ENCODE measurements at places on chromosomes 6 and 20.

DNA sequence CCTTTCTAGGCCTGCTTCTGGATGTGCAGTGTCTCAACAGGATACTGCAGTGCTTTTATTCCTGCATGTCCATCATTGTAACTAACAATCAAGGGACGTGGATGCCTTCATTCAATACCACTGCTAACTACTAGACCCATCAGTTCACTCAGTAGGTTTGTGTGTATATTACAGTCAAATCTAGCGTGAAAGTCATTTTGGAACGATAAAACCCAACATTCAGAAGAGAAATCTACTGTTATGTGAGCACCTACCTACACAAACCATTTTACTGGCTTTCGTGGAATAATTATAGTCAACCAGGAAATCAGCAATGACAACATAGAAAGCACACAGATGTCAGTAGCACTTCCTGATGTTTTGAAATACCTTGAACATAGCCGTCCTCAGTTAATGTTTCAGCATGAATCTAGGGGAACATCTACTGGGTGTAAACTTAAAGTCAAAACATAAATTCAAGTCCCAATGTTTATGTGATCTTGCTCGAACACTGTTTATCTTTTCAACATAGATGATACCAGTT is 270.6 kb downstream of the FARS2 start:
- H3K27me3 ChIP-seq, result no peaks in the 10 kb centered on the region
- no peaks in the 10 kb centered on the region for H3K36me3 ChIP-seq
- no peak overlapping the region for H3K27ac ChIP-seq

DNA sequence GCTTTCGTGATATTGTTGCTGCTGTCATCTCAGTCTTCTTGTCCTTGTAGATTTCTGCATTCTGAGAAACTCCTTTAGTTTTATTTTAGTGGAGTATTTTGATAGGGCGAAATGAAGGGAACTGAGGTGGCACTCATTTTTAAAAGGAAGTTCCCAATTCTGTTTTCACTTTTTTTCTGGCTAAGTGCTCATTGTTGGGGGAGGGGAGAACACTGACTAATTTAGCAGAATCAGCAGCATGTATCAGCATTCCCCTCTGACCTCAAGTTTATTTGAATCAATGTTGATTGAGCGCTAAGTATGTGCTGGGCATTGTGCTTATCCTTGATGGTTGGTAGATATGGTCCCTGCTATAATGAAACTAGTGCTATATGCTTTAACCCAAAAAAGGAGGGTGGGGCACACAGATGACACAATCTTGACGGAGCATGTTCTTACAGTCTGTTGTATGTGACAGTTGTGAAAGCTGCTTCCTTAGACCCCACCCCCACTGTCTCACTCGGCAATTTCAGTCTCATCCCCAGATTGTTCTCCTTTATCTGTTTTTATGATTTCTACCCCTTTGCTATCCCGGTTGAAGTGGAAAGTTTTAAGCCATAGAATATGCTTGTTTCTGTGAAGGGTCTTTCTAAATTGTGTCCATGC is 262.4 kb downstream of the SOX4 start:
- no peak overlapping the region for H3K27ac ChIP-seq
- H3K36me3 ChIP-seq, result no peaks in the 10 kb centered on the region
- no peak for DNase-seq

DNA sequence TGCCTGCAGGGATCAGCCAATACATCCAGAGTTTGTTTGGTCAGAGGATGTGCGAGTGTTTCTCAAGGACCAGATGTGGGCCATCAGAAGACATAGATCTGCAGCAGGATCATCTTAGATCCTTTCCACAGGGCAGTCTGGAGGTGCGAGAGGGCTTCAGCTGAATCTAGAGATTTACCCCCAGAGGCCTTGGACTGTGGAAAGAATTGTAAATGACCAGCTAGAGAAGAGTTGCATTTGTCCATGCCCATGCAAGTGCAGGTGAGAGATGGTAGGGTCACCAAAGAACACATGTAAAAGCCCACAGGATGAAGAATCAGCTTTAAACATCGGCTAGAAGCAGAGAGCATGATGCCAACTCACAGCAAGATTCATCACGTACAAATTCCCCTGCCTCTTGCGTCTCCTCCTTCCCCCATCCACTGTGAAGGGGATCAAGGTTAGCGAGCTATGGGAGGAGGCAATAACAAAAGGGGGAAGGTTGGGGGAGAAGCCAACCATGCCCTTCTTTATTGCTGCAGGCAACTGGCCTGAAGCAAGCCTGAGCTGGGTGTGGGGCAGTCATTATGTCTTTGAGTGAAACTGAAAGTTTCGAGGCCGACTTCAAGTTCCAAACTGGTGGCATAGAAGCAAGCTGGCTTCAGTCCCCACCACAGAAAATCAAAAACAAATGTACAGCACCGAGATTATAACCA is 83.5 kb downstream of the SCML4 start:
- H3K27ac ChIP-seq, result no peak overlapping the region
- peak overlapping the region; percentile 28 for H3K4me3 ChIP-seq
- H3K4me1 ChIP-seq, result no peaks in the 10 kb centered on the region
- no peak for DNase-seq
- no peaks in the 10 kb centered on the region for H3K36me3 ChIP-seq

- no peak overlapping the region for H3K4me3 ChIP-seq
- H3K4me1 ChIP-seq, result peaks cover 14% of the 10 kb centered on the region
- no peak overlapping the region for H3K27ac ChIP-seq
Observed at GRCh38 chr20:37381621-37382471, 35.9 kb downstream of the SRC start.

DNA sequence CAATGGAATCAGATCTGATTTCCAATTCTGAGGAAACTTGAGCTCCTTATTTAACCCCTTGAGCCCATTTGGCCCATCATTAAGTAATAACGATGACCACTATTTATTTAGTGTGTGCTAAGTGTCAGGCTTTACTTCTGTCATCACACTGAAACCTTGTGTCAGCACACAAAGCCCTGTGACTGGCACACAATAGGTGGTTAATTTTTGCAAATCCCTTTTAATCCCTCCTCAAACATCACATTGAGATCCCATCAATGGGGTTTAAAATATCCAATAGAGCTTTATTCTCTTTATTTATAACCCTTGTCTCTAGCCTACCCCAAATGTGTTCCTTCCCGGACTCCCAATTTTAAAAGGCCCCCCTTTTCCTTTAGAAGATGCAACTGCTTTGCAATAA is 656.8 kb upstream of the CHD6 start:
- no peaks in the 10 kb centered on the region for H3K4me1 ChIP-seq
- no peaks in the 10 kb centered on the region for H3K36me3 ChIP-seq
- no peak overlapping the region for H3K27ac ChIP-seq

- H3K4me3 ChIP-seq, result no peak overlapping the region
- H3K27ac ChIP-seq, result no peak overlapping the region
- peaks cover 13% of the 10 kb centered on the region for H3K4me1 ChIP-seq
- no peaks in the 10 kb centered on the region for H3K27me3 ChIP-seq
Observed at GRCh38 chr6:3773678-3774298, 22.3 kb upstream of the PXDC1 start.

DNA sequence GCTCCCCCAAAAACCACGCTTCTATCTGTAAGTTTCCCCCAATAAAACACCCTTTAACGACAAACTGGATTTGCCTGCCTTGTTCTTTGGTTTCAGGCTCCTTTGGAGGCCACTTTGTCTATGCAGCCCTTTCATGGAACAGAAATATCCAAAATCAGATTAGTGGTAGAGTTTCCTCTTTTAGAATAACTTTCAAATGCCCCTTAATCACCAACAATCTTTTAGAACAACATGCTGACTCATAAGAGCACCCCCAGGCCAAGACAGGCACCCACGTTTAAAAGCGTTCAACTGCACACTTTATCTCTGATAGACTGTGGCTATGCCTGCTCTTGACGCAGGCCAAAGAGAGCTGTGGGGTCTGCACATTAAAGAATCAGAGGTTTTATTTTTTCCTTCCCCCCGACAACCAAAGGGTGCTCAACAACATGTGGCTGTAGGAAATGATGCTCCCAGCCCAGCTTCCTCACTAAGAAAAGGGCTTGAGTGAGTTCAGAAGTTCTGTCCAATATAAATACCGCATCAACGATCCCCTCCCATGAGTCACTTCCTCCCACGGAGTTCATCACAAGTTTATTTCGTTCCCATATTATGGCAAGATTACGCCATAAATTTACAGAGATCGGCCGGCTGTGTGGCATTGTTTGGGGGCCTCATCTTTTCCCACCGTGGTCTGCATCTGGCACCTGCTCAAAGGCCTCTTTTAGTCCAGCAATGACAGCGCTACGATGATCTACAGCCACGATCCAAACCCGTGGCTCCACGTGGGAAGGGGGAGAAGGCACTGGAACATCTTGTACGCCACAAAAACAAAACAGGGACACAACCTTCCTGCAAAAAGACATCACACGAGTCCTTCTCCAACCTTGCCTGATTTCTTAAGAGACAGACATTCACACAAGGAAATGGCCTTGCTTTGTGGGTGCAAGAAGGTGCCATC is 88.8 kb upstream of the NFATC2 start:
- H3K4me3 ChIP-seq, result no peak overlapping the region
- H3K36me3 ChIP-seq, result peaks cover 3% of the 10 kb centered on the region
- peaks cover 23% of the 10 kb centered on the region for H3K4me1 ChIP-seq
- peak overlapping the region; percentile 80 for H3K27ac ChIP-seq
- peak; percentile 86 for DNase-seq
- no peaks in the 10 kb centered on the region for H3K27me3 ChIP-seq

DNA sequence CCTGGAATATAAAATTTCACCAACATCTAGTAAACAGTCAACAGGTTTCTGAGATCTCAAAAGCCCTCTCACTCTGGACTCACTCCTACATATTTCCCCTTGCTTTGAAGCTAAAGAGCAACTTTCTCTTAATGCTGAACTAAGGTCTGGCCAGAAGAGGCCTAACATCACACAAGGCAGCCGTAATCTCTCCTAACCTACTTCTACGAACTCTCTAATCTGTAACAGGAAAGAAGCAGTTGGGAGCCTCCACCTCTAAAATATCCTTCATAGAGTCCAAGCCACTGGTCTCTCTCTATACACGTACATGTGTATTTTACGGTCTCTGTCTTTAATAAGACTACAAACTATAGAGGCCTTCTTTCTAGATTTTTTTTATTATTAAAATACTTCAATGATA is 72.0 kb downstream of the REV3L start:
- no peak overlapping the region for H3K27ac ChIP-seq
- no peak overlapping the region for H3K4me3 ChIP-seq
- no peaks in the 10 kb centered on the region for H3K27me3 ChIP-seq
- DNase-seq, result no peak
- no peaks in the 10 kb centered on the region for H3K4me1 ChIP-seq

DNA sequence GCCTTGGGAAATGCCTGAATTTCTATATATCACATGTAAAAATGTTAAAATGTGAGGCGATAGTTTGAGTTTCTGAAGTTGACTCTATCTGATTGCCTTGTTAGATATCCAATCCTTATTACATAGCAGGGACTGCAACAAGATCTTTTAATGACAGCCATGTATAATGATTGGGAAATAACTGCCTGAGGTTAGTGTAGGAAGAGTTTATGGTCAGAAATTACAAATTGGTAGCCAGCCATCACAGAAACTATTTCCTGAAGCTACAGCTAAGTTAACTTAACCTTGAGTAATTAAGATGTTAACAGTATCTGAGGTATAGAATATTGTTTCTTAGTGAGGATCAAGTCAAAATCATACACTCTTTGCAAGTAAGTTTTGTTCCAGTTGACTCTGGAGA is 41.0 kb downstream of the AKIRIN2 start:
- DNase-seq, result no peak
- no peak overlapping the region for H3K27ac ChIP-seq

DNA sequence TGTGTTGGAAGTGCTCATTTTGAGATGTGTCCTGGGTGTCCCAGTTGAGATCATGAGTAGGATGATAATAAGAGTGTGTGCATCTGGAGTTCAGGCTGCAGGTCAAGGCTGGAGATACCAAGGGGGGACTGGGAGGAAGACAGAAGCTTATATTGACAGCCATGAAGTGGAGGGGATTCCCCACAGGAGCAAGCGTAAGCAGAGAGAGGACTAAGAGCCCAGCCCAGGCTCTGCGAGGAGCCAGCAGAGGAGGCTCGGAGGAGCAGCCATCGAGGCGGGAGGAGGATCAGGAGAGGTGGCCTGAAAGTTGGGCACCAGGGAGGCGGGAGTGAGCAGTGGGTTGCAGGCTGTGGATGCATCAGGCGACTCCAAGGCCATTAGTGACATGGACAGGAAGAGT is 116.2 kb downstream of the SLC24A3 start:
- H3K4me3 ChIP-seq, result no peak overlapping the region
- H3K36me3 ChIP-seq, result no peaks in the 10 kb centered on the region
- no peak for DNase-seq
- H3K27ac ChIP-seq, result no peak overlapping the region

DNA sequence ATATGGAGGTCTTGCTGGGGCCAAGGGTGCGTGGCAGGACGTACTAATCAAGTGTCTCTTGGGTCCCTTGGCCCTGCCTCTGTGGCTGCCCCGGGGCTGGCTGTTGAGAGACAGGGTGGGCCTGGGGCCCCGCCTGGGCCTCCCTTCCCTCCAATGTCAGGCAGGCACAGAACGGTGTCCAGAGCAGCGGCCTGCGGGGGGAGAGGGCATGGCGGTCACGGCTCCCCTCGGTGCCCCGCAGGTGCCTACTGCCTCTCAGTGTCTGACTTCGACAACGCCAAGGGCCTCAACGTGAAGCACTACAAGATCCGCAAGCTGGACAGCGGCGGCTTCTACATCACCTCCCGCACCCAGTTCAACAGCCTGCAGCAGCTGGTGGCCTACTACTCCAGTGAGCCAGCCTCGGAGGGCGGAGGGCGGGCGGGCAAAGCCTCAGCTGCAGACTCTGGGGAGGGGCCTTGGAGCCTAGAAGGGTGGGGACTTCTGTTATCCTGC is 50.0 kb downstream of the SRC start:
- H3K36me3 ChIP-seq, result peaks cover 38% of the 10 kb centered on the region
- no peaks in the 10 kb centered on the region for H3K27me3 ChIP-seq
- no peak overlapping the region for H3K4me3 ChIP-seq
- DNase-seq, result no peak

DNA sequence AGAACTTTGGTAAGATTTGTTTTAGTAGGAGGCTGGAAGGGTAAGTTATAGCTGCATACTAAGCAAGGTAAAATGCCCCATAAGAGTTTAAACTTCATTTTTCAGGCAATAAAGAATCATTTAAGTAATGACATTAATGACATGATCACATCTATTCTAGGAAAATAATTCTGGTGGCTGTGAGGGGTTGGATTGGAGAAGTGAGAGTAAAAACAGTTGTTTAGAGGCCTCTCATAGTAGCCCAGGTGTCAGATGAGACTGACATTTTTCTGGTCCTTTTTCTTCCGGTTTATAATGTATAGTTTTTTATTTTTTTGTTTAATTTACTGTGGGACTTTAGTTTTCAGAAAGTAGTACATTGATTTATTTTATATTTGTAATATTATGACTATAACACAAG is 40.8 kb downstream of the ITCH start:
- no peak overlapping the region for H3K4me3 ChIP-seq
- H3K4me1 ChIP-seq, result peaks cover 21% of the 10 kb centered on the region
- no peaks in the 10 kb centered on the region for H3K27me3 ChIP-seq
- H3K36me3 ChIP-seq, result peaks cover 17% of the 10 kb centered on the region
